EH (cell line): ENCODE measurements at places on chromosomes 2 and 18.

DNA sequence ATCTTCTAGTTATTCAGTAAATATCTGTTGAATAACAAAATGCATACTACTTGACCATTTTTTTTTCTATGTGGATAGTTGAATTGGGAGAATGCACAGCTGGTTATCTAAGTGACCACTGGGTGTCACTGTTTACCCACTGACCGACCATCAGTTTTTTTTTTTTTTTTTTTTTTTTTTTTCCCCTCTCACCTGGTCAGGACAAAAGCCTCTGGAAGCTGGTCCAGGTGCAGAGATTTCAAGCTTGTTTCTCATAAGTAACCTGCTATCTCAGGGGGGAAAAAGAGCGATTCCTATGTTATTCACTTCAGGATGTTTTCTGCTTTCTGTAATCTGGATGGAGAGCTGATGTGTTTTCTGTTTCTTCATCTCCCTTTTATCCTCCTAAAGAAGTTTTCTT lies 256.0 kb downstream of the DCDC2C start:
- peak; percentile 19 for DNase-seq

GRCh38 chr2:1752751-1753150 lies 8.4 kb upstream of the PXDN start:
- DNase-seq: no peak

- no peak for DNase-seq
Observed at GRCh38 chr18:45084206-45084605, 403.5 kb downstream of the SETBP1 start.

GRCh38 chr18:50647792-50648191 lies 87.9 kb downstream of the MAPK4 start:
- no peak for DNase-seq

DNA sequence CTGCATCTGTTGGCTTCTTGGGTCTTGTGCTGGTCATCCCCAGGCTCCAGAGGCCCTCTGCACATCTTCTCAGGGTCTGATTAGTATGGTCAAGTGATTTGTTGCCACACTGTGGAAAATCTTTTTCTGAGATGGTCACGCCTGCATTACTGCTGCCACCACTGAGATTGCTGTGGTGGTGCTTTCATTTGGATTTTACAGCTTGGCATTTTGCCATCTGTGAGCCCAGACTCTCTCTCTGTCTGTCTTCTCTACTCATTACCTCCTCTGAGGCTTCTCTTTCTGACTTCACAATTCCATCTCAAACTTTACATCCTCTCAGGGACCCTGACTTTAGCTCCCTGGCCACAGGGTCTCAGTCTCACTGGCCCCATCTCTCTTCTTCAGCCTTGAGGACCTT lies 154.6 kb downstream of the LRRTM1 start:
- DNase-seq: no peak

GRCh38 chr2:168684921-168685599 lies 117.4 kb upstream of the NOSTRIN start:
- DNase-seq: no peak

GRCh38 chr2:190811811-190812210 lies 68.8 kb upstream of the GLS start:
- no peak for DNase-seq

DNA sequence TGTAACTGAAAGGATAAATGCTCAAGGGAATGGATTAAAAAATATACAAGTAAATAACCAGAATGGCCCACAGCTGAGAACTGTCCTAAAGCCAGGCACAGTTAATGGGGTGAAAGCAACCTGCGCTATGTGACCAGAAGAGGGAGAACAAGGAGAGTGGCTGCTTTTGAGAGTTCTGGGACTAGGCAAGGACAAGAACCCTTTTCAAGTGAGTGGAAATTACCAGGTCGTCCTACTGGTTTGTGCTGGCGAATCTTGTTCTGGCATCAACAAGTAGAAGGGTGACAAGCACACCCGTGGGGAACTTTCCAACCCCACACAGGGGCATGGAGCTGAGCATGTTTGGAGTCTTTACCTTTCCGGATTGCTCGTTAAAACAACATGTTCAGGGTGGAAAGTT lies 82.8 kb downstream of the TMEM17 start:
- peak; percentile 37 for DNase-seq

GRCh38 chr2:42575458-42576064 lies 7.1 kb downstream of the MTA3 start:
- DNase-seq: no peak

DNA sequence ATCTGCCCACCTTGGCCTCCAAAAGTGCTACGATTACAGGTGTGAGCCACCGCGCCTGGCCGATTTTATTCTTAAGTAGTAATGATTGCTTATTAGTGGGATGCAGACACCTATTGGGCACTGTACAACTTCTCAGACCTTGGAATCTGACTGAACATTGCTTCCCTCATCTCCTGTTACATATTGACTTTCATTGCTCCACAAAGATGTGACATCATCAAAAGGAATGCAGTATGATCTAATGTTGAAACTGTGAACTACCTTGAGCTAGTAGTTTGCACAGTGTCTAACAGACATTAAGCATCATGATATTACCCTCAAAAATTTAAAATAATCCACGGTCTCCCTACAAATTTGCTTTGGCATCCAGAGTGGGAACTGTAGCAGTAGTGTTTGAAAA lies 109.8 kb upstream of the SIX2 start:
- peak; percentile 65 for DNase-seq

- DNase-seq: no peak
Observed at GRCh38 chr2:241255542-241256167, 59.8 kb downstream of the HDLBP start.

GRCh38 chr2:239157269-239157668 lies 243.6 kb downstream of the HDAC4 start:
- DNase-seq: no peak

- no peak for DNase-seq
Observed at GRCh38 chr2:223835701-223836532, 1.5 kb downstream of the AP1S3 start.

DNA sequence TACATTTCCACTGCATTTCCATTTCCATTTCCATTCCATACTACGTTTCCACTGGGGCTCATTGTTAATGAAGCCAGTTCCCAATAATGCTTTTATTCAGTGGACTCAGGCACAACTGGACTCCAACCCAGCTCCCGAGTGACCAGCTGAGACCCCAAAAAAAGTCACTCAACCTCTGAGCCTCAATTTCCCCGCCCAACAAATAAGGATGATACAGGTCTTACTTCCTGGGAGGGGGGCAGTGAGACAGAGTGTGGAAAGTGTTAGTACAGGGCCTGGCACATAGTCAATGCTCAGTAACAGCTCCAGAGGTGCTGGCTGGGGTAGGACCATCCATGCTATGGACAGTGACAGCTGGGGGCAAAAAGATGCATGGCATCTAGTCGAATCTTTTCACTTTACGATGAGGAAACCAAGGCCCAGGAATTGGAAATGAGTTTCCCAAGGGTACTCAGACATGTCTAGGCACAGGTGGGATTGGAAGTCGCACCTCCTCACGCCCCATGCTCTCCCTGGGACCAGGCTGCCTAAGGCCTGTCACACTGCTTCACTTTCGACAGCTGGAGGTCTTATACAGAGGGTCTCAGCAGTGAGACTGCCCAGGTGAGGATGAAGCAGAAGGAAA lies 226.5 kb downstream of the ANAPC1 start:
- no peak for DNase-seq

GRCh38 chr18:77393519-77393918 lies 143.9 kb downstream of the GALR1 start:
- DNase-seq: no peak
